Fibroblast of upper back skin (primary cell): ENCODE measurements at places on chromosomes 7 and 10.

DNA sequence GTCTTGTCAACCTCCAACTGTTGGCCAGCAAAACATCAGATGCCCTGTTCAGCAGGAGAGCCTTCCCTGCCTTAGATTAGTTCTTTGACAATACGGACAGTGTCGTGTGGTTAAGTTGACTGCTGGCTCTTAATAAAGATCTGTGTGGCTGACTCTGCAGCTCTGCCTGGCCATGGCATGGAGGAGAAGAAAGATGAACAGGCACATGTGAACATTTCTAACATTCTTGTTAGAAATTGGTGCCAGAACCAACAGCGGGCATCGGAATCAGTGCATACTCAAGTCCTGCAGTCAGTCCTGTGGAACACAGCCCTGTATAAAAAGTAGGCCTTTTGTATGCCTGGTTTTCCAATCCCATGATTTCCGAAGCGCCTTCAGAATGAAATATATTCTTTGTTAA, 455.6 kb downstream of the POM121L12 start:
- no peak for DNase-seq

- DNase-seq = no peak
Measured at GRCh38 chr10:15494850-15495506, 123.9 kb upstream of the FAM171A1 start.

DNA sequence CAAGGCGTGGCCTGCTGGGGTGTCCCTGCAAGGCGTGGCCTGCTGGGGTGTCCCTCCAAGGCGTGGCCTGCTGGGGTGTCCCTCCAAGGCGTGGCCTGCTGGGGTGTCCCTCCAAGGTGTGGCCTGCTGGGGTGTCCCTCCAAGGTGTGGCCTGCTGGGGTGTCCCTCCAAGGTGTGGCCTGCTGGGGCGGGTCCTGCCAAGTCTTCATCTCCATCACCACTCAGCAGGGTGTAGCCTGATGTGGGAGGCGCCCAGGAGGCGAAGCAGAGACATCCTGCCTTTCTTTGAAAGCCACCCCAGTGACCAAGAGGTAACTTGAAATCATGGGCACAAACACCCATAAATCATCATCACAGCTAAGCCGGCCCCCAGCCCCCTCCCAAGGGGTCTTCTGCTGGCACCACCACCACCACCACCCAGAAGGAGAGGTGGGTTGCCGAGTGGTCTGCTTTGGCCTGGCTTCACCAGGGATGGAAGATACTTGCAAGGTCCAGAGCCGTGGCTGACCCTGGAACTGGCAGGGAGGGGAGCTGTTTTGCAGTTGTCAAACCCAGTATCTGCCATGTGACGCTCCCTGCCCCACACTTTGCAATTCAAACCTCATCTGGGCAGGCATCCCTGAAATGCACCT, 190.6 kb downstream of the EBF3 start:
- no peak for DNase-seq

GRCh38 chr10:62492012-62492869, 118.1 kb downstream of the ZNF365 start:
- DNase-seq = peak; percentile 36

DNA sequence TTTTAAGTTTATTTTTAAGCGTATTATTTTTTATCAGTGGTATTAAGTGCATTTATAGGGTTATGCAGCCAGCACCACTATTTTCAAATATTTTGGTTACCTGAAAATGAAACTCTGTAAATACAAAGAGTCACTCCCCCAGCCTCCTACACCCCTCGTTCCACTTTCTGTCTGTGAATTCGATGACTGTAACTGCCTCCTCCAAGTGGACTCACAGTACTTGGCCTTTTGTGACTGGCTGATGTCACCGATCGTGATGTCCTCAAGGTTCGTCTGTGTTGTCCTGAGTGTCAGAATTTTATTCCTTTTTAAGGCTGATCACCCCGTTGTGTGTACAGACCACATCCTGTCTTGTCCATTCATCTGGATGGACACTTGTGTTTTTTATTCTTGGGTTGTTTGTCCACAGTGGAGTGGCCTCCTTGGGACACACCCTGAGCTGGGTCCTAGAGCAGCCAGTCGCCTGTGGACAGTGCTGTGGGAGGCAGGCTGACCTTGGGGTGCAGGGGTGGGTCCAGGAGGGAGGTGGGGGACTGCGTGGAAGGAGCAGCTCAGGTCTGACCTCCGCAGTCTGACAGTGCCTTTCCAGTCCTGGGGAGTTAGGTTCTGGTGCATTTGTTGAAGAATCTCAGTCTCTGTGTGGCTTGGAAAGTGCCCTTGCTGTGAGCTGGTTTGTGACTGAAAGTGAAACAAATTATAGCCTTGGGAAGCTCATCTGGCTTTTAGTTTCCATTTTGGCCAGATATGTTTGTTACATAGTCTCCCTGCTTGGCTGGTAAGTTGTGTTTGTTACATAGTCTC, 6.9 kb downstream of the MTG1 start:
- no peak for DNase-seq
